ENCODE measurements at places on chromosomes 7 and 10.

- DNase-seq, result no peak
Measured at GRCh38 chr10:129839285-129840195, 124.5 kb downstream of the EBF3 start.

GRCh38 chr7:129366-130221, 62.8 kb upstream of the FAM20C start:
- DNase-seq, result no peak

GRCh38 chr10:71756311-71757191, 16.8 kb downstream of the VSIR start:
- no peak for DNase-seq

GRCh38 chr10:70601746-70602145, 795 bp downstream of the PRF1 start:
- DNase-seq, result no peak

DNA sequence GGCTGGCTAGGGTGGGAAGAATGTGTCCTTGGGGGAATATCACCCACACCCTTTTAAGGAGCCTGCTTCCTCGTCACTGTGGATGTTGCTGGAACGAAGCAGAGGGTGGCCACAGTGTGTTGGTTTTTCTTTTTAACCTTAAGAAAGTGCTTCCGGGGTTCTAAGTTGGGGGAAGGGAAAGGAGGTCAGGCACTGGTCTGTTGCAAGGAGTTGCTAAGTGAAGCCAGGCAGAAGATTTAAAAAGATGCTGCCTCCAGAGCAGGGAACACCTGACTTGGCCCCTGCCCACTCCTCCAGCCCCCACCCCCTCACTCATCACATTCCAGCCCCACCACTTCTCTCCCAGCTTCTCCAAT, 213.1 kb downstream of the EMX2 start:
- DNase-seq, result no peak

DNA sequence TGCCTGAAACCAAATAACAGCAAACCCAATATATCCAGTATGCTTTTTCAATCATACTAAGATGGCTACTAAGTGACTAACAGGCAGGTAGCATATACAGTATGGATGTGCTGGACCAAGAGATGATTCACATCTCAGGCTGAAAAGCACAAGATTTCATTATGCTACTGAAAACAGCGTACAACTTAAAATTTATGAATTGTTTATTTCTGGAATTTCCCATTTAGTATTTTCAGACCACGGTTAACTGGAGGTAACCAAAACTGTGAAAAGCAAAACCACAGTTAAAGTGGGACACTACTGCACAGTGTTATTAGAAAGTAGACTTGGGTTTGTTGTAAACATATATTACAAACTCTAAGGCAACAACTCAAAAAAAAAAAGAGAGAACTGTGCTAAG, 91.5 kb downstream of the KMT2C start:
- no peak for DNase-seq

- no peak for DNase-seq
Measured at GRCh38 chr7:15288741-15289140, 273.1 kb downstream of the AGMO start.

GRCh38 chr7:21462081-21462480, 34.2 kb downstream of the SP4 start:
- no peak for DNase-seq

Measured in stimulated activated CD8-positive, alpha-beta memory T cell treated with anti-CD3 and anti-CD28 coated beads, Interleukin-2, amount 100 ng/mL, for 1 hour (primary cell).